ENCODE measurements at places on chromosomes 5 and 9.

- DNase-seq: no peak
Observed at GRCh38 chr5:157214861-157215513, 34.3 kb downstream of the ITK start.

- peak; percentile 60 for DNase-seq
Observed at GRCh38 chr9:4207881-4208615, 91.8 kb downstream of the GLIS3 start.

DNA sequence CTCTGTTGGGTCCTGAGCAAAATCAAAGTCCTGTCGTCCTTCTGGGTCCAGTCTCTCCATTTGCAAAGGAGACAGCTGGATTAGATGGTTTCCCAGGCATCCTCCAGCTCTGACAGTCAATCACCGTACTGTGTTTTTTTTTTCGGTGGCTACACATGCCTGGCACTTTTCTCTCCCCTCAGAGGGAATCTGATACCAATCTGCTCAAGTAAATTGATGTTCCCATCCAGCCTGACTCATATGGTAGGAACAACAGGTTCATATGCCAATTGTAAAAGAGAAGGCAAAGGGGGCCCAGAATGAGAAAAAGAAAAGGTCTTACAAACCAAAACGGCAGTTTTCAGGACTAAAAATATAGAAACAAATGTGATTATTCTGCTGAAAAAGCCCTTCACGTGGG lies 1.2 kb downstream of the FBXO10 start:
- DNase-seq: no peak

DNA sequence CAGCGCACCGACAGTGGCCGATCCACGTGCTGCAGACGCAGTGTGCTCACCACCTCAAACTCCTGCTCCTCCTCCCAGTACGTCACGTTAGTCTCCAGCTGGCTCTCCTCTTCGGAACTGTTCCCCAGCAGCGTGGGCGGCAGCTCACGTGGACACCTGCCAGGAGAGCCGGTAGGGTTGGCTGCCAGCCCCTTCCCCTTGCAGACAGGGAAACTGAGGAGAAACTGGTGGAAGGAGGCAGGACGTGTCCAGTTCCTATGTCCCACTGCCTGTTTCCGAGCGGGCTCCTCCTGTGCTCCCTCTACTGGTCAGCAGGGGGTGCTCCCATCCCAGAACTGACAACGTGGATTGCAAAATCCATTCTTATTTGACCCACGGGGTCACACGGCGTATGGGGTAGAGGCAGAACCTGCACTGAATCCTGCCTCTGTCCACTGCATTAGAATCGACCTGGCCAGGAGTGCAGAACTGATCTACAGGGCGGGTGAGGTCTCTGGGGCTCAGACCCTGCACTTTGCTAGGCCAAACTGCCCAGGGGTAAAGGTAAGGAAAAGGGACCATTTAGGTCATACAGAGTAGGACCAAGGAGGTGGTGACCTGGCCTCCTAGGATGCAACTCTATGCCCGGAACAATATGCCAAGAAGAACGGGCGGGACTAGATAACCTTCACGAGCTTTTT lies 25.7 kb downstream of the PDGFRB start:
- DNase-seq: peak; percentile 72

GRCh38 chr5:121087560-121087959 lies 623.5 kb downstream of the PRR16 start:
- no peak for DNase-seq

DNA sequence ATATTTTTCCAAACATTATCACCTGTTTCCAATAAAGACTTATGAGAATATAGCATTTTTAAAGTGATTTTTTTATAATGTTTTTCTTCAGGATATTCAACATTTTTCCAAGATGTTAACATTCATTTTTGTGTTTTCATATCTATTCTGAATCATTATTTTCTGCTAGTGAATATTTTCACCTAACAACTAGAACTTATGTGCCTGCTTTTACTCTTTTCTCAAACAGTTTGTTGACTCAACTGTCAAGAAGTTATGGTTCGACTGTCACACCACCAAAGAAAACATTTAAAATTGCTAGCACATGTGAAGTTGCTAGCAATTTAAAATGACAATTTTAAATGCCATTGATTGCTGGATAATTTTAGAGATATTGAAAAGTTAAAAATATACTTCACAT lies 343.3 kb upstream of the CDH9 start:
- no peak for DNase-seq

DNA sequence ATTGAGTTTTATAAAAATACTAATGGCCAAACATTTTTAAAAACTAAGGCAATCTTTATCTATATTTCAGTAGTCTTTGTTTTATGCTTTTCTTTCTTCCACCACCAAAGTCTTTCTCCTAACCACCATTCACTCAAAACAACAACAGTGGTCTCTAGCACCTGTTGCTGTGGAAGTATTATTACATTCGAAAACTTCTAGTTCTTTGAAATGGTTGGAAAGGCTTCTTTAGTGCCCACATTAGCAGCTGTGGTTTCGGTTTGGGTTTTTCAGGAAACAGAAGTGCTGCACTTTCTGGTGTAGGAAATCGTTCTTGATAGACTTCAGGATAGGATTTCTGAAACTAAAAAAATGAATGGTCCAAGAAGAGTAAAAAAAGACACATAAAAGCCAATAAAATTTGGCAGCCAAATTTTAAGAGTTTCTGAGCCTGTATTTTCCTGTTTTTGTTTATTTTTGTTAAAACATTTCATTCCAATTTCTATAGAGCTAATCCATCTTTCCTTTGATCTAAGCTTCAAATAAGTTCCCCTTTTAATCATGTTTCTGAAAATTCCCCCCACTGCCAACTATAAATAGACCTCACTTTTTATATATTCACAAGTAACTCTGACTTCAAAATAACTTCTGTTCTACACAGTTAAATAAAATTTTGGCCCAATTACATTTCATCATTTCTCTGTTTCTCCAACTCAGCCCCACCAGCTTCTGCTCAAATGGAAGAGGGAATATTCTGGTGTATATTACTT lies 102.2 kb downstream of the DEPDC1B start:
- no peak for DNase-seq

- no peak for DNase-seq
Observed at GRCh38 chr5:148379340-148379739, 4.4 kb upstream of the FBXO38 start.

DNA sequence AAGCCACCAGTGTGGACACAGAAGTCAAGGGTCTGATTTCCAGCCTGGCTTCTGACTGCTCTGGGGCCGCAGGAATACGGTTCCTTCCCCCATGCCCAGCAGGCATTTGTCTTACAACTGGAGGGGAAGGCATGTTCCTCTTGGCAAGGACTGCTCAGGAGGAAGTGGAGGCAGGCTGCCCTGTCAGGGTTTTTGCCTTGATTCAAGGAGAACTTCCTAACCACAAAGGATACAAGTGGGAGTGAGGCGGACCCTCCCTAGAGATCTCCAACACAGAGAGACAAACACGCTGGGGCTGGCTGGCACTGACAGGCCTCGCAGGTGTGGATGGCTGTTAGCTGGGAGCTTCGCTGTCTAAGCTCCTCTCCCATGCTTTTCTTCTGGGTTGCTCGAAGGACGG lies 19.1 kb downstream of the TGFBI start:
- no peak for DNase-seq

DNA sequence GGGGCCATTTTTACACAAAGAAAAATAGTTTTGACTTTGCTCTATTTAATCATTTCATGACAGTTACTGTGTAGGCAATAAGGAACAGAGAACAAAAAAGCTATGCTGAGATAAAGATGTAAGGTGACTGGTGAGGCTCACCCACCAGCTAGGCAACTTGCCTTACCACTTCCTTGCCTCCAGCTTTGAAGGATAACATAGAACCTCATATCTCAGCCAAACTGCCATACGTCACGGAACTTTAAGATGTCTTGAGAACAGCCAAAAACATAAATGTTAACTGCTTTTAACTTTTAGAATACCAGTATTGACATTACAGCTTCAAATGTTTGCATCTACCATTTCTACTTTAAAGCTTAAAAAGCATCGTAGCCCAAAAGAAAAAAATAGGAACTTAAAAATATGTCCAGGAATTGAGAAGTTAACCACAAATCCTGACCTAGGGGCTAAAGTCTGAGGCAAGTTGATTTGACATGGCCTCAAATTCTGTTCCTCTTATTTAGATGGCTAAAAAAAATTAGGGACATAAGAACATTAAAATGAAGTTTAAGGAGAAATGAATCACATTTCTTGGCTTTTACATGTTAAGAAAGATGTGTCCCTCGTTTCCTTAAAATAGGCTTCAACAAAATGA lies 7.7 kb upstream of the GCNT4 start:
- no peak for DNase-seq

All from kidney tubule cell (primary cell).